ENCODE measurements at places on chromosomes 13 and 19.

DNA sequence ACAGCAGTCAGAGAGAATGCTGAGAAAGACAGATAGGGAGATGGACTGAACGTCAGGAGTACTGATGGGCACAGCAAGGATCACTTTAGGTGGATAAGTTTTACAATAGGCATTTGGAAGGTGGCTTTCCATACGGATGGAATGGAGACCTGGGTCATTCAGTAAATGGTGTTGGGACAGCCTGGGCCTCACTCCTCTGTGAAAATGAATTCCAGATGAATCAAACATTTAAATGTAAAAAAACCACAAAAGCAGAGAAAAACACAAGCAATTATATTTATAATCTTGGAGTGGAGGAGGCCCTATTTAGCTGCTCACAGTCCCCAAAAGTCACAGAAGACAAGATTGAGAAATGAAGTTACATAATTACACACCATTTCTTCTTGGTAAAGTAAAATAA lies 4.7 kb downstream of the IL17D start:
- DNase-seq = no peak

- DNase-seq = no peak
Measured at GRCh38 chr13:44171156-44171555, 202.5 kb upstream of the SERP2 start.

DNA sequence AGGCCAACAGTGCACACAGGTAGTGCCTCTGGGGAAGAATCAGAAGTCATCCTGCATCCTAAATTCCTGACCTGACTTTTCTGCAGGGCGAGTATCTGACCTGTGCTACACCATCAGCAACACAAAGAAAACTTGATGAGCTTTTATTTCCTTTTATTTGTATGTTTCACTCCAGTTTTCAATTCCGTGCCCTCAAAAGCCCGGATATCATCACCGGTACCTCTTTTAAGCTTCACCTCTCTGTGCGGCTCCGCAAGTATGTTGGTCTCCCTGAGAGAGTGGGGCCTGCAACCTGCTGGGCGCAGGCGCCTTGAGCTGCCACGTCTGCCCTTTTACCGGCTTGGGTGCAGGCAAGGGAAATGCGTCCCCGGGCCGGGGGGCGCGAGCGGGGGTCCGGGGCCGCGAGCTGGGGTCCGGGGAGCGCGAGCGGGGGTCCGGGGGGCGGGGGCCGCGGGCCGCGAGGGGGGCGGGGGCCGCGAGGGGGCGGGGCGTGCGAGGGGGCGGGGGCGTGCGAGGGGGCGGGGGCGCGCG lies 4.3 kb upstream of the DUXA start:
- DNase-seq = peak; percentile 19

DNA sequence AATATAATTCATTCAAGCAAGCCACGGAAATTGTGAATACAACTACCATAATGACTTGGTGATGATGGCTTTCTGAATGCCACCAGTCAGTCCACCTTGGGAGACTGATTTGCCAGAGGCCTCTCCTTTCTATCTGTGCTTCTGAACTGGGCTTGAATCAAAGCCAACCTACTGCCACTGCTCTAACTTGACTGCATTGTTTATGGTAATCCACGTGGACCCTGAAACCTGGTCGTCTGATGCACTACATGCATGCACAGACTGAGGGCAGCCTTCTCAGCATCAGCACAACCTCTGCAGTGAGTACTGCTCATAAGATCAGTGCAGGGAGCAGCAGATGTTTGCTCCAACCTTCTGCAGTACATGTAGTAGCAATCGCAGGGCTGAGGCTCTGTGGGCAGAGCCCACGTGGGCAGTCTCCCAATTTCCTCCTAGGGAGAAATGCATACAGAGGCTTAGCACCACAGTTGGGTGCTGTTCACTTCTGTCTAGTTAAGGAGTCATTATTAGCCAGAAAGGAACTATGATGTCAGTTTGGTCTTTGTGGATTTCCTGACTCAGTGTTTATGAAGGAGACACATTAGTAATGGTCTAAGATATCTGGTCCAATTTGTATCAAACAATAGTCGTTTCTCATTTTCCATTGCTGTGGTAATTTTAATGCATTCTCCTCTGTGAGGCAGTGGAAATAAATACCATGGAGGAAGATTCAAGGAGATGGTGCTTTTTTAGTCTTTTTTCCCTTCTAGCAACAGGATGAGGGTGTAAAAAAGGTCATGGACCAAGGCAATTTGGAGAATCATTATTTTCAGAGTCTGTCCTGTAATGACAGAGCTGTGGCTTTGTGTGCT lies 82.5 kb downstream of the AKAP11 start:
- DNase-seq = peak; percentile 58

DNA sequence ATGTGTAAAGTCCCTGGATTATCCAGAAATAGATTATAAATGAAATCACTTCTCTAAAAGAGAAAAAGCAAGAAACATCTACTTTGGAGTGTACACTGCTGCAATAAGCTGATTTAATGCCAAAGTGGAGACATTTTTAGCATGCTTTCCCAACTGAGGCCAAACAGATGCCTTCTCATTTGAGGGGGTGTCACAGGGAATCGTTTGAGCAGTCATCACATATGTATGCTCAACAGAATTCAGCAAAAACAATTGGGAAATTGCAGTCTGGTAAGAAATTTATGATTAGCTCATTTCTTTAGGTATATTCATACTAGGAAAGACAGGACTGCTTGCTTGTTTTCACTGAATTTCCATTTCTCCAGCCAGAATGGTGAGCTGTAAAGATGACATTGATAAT lies 27.3 kb upstream of the TPP2 start:
- no peak for DNase-seq

DNA sequence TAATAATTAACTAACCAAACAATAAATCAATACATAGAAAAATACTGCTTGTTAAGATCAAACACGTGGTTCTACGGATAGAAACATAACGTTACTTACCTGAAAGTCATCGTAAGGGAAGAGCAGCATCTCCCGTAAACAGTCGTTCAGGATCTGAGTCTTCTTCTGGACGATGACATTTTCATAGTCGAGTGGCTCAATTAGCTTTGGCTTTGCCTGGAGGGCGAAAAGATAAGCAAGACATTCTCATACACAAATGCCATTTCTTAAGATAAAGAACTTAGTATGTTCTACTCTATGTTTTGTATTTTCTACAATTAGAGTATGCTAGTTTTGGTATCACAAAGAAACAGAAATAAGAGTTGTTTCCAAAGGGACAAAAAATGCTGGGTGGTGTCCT lies 22.5 kb downstream of the DOCK9 start:
- no peak for DNase-seq

- no peak for DNase-seq
Measured at GRCh38 chr19:15471639-15472101, 7.3 kb upstream of the RASAL3 start.

DNA sequence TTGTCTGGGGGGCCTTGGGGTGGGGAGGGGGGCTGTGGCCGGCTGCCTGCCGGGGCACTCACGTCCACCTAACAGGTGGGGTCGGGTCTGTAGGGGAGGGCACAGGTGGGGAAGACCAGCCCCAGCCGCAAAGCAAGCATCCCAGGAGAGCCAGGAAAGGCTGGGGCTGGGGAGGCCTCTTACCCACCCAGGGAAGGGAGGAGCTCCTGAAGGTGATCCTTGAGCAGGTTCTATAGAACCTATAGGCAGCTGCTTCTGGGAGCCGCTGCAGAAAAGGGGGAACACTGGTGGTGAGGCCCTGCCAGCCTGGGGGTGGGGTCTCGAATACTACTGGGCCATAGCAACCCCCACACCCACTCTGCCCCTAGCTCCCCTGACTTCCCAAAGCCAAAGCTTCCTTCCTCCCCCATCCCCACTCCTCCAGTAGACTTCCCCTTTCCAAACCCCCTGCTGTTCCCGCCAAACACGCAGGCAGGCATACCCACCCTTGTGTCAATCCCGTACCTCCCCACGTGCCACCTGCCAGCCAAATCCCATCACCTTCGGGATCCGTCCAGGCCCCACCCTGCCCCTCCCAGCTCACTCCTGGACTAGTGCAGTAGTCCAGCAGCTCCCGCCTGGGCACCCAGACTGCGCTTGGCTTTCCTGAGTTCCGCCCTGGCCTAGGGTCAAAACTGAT lies 5.6 kb downstream of the KLF16 start:
- DNase-seq = no peak

DNA sequence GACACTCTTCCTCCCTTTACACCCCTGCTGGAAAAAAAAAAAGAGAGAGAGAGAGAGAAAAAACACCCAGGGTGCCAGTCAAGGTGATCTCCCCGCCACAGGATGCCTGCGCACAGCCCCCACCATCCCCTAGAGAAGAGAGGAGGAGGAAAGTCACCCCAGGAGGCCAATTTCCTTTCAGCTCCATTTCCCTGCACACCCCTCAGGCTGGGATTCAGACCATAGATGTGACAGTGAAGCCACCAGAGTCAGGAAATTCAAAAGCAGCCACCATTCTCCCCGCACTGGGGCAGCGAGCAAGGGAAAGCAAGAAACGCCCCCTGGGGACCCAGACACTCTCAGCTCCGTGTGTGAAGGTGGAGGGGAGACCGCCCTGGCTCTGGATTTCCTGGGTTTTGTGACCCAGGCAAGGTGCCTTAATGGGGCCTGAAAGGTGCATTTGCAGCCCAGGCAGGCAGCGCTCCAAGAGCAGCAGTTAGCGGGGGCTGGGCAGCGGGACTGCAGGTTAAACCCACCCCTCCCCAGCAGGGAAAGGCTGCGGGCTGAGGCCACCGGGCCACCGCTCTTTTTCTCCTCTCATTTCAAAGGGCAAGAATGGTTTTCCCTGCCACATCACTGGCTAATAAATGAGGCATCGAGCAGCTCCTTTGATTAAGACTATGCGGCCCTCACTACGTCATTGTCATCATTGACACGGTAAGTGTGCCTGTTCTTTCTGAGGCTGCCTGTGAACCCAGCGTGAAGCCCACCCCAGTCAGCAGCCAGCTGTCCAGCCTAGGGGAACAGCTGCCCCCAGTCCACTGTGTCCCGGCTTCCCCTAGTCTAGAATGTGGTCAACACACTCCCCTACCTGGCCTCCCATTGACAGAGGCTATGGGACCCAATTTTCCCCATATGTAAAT lies 83.8 kb upstream of the TM9SF2 start:
- no peak for DNase-seq

- DNase-seq = no peak
Measured at GRCh38 chr13:97212601-97213040, 9.5 kb upstream of the MBNL2 start.

DNA sequence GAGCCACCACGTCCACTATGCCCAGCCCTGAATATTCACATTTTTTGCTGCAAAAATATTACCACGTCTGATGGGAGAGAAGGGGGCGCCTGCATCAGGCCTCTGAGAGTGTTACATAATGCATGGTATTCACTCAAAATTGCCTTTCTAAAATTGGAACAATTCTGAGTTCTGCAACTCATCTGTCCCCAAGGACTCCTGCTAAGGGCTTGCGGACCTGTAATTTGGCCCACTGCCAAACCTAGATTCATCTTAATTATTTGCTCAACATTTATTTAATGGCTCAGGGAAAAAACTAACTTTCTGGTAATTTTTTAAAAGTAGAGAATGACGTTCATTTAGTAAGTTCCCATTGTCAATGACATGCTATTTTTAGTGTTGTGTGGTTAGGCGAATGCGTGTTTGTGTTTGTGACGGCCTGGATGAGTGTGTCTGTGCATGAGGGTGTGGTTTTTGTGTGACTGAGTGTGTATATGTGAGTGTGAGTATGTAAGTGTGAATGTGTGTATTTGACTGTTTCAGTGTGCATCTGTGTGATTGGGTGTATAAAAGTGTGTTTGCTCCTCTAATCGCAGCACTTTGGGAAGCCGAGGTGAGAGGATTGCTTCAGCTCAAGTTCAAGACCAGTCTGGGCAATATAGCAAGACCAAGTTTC lies 8.8 kb downstream of the INAFM1 start:
- DNase-seq = no peak

- DNase-seq = no peak
Measured at GRCh38 chr19:42552086-42553065, 24.1 kb upstream of the CEACAM1 start.

DNA sequence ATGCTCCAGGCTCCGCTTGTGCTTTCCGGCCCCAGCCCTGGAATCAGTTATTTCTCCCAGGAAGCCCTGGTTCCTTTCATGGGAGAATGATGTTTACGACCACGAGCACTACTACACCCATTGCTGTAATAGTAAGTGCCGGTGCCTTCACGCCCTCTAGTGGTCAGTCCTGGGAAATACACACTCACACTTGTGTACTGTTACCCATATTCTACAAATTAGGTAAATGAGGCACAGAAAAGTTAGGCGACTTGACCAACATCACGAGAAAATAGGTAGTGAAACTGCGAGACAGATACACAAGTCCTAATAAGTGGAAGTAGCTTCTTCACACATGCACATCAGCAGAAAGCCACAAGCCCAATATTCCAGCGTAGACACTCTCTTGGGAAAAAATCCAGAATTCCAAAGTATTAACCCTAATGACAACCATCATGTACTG lies 21.7 kb downstream of the CEACAM21 start:
- peak; percentile 82 for DNase-seq

- DNase-seq = no peak
Measured at GRCh38 chr13:96460609-96461008, 370.7 kb downstream of the HS6ST3 start.

DNA sequence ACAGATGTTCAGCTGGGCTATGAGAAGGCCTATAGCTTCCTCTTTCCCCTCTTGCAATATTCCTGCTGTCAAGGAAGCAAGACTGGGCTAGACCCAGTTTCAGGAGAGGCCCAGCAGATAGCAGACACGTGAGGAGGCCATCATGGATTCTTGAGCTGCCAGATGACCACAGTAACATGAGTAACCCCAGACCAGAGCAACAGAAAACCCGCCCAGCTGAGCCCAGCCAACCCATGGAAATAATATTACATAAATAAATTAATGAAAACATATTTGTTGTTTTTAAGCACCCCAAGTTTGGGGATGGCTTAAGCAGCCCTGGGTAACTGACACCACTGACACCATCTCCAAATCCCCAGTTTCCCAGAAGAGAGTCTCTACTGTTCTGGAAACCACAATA lies 50.2 kb upstream of the PDCD5 start:
- DNase-seq = no peak

DNA sequence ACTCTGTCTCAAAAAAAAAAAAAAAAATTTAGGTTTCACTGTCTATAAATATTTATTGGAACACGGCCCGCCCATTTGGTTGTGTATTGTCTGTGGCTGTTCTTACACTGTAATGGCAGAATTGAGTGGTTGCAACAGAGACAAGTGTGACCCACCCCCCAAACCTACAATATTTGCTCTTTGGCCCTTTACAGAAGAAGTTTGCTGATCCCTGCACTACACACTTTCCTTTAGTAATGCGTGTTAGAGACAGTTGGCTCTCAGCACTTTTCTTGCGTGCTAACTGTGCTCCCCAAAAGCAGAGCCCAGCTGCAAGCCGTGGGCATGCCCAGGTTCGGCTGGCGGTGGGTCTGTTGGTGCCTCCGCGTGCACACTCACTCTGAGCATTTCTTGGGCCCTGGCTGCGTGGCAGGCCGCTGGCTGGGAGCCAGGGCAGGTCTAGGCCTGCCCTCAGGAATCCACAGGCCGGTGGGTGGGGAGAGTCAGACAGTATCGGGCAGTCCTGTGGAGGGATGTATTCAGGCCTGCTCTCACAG lies 72.6 kb downstream of the SIPA1L3 start:
- no peak for DNase-seq

- DNase-seq = no peak
Measured at GRCh38 chr19:32403291-32403995, 2.1 kb upstream of the DPY19L3 start.
